ENCODE measurements at places on chromosomes 3 and 15.

GRCh38 chr3:16665282-16665741 lies 60.1 kb upstream of the DAZL start:
- no peak for DNase-seq

DNA sequence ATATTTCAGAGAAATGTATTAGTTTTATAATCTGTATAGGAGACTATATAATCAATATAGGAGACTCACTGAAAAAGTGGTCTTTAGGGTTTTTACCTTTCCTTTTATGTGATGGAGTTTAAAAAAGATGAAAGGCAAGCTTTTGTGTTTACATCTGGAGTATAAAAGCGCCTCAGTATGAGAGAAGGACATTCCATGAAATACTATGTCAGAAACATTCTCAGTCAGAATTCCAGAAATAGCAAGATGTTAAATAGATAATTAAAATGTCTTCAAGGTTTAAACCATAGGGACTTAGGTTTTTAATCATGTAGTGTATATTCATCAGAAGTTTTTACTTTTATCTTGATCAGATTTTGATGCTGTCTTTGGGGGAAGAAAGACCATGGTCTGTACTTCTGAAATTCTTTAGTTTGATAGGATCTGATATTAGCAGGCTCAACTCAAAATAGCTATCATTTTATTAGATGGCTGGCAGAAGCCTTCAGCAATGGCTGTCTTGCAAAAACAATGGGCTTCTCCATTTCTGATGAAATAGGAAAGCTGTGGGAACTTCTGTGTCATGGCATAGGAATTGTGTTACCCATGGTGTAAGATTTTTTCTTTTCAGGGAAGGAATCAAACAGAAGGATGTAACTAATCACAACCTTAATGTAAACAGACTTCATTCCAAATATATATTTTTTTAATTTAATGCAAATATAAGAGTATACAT lies 209.6 kb upstream of the PLSCR5 start:
- DNase-seq = no peak

DNA sequence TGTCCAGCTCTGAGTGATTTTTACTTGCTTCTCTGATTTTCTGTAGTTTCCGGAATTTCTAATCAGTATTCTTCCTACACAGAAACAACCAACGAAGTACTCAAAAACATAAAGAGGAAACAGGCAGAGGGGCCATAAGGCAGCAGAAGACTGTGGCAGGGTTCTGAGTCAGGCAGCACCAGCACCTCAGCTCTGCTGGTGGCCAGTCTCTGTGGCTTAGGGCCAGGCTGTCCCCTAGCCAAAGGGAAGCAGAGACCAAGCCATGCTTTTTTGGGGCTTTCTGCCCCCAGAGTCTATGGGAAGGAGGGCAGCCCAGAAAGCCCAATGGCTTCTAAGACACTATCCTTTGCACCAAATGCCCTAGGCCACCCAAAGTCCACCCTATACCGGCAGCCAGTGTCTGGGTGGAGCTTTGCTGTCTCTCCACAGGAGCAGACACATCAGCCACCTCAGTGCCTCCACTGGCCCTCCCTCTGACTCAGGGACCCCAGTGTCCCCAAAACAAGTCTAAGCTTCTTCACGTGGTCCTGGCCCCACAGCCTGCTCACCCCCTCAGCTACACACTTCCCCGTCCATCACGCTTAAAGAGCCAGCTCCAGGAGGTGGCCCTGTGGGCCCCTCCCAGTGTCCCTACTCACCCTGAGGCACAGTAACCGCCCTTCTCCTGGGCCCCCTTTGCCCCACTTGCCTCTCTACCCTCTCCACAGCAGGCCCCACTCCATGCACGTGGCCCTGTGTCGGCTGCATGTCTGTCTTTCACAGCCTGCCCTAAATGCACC lies 46.2 kb downstream of the CCDC12 start:
- no peak for DNase-seq

- DNase-seq = no peak
These were observed 79.0 kb downstream of the NAALADL2 start for GRCh38 chr3:174938102-174938501.

- no peak for DNase-seq
These were observed 229.1 kb upstream of the ADAMTS9 start for GRCh38 chr3:64916937-64917336.

DNA sequence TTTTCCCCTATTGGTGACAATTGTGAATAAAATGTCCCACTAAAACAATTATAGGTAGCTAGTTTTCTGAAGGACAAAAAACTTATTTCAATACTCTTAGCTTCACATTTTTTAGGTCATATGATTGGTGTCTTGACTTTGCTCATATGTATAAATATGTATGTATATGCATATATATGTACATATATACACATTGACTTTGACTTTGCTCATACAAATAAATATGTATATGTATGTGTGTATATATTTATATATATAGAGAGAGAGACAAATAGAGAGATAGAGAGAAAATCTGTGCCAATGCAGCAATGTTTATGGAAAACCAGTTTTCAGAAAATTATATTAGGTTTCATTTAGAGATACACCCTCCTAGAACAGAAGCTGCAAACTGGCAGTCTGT lies 5.7 kb downstream of the MDFIC2 start:
- no peak for DNase-seq

GRCh38 chr15:95887666-95888390 lies 442.7 kb upstream of the NR2F2 start:
- DNase-seq = no peak

- DNase-seq = no peak
These were observed 843.4 kb upstream of the DPPA4 start for GRCh38 chr3:110180733-110181132.

DNA sequence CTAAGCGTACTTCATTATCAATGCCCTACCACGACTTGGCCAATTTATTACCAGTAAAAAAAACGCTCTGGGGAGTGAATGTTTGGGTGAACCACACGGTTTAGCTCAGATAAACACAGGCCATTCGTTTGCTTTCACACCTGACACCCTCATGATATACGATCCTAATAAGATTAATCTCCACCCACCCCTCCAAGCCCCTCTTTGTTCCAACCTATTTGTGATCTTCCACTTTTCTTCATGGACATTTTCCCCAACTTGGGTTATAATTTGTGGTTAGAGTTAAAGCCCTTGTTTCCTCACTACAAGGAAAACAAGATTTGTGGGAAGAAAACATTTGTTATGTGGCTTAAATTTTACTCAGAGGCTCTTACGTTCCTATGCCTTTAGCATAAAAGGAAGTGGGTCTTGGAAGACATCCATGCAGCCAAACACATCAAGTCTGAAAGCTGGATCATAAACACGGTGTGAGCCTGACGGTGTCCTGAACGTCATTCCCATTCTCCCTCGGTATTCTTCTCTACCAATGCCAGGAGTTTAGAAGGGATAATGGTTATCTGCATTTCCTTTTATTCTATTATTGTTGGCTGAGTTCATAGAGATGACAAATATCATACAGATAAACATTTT lies 518.9 kb downstream of the NR2F2 start:
- no peak for DNase-seq

GRCh38 chr15:50613600-50613999 lies 67.1 kb upstream of the USP50 start:
- DNase-seq = no peak

- DNase-seq = no peak
These were observed 9.0 kb downstream of the ARPP21 start for GRCh38 chr3:35648347-35648746.

- no peak for DNase-seq
These were observed 10.5 kb downstream of the LRRK1 start for GRCh38 chr15:100929641-100930042.

DNA sequence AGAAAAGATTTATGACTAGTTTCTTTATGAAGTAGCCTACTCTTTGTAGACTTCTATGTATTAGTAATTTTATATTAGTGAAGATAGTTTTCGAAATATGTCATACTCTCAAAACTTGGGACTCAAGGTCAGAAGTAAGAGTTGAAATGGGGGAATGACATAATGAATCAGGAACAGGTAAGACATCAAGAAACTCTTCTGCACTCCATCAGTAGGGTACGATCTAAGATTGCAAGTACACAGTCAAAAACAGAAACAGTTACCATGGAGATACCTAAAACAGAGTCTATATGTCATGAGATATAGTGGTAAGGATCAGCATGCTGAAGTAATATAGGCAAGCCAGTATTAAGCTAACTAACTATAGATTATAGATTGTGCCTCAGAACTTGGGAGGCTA lies 187.0 kb upstream of the MLF1 start:
- no peak for DNase-seq

GRCh38 chr3:51997935-51998596 lies 2.4 kb upstream of the RPL29 start:
- DNase-seq = no peak

GRCh38 chr3:14376348-14377043 lies 25.9 kb upstream of the SLC6A6 start:
- DNase-seq = no peak

- DNase-seq = no peak
These were observed 66.9 kb downstream of the KCNAB1 start for GRCh38 chr3:156187146-156187769.

DNA sequence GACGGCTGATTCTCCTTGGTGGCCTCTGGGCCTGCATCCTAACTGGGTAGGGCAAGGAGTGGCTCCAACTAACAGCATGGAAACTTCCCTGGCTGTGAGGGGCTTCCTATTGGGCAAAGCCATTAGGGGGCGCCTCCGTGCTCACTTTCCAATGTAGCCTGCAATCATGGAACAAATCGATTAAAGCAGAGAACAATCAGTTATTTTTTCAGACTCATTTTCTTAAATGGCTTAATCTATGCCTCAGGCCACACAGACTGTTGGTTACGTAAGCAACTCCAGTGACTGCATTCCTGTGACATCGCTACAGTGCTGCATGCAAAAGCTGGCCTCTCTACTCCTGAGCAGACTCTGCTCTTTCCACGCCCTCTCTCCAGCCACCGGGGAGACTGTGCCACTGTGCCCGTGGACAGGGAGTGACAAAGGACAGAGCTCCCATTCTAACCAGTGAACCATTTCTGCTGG lies 278.9 kb downstream of the KLF13 start:
- DNase-seq = no peak

- DNase-seq = no peak
These were observed 682.6 kb downstream of the ROBO1 start for GRCh38 chr3:79085171-79085570.

DNA sequence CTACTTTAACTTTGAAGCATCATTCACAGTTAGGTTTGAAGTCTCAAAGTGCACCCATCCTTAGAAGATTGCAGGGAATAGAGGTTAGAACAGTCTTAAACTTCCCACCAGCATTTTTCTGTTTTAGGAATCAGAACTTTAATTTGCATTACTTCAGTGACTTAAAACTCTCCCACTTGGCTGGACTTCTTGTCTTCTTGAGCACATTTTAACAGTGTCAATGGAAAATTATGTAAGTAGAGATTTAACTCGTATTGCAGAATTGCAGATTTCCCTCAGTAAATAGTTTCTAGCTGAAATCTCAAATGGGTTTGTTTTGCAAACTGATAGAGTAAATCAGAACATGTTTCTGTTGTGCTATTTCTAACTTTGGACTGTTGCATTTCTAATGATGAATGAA lies 369.6 kb downstream of the OTOL1 start:
- DNase-seq = no peak

DNA sequence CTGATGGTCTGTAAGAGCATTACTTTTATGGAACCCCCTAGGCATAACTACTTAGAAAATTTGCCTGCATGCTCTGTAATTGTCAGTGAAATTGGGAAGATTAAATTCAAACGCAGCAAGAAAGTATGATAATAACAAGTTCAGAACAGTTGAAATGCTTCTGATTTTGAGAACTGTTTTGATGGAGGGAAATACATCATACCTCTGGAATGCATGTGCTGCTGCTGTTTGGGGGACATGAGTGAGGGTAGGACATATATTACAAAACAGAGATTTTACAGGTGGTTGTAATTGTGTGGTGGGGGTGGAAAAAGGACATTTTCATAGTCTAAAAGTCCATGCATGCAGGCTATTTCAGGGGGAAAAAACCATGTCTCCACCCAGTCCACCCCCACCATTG lies 135.0 kb upstream of the DPH6 start:
- no peak for DNase-seq

GRCh38 chr15:67564021-67564967 lies 21.8 kb downstream of the MAP2K5 start:
- no peak for DNase-seq

DNA sequence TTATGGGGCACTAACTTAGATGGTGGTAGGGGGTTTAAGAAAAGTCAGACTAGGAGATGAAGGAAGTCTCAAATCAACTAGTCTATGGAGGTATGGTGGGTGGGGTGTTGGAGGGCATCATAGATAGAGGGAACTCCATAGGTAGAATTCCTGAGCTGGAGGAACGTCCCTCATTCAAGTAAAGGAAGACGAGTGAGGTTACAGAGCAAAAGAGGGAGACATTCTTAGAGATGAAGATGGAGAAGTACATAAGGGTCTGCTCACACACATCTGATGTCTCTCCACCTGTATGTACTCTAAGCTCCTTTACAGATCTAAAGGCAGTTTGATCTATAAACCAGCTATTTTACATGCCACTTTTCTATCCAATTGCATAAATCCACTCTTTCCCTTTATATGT lies 1.4 kb downstream of the PLSCR1 start:
- DNase-seq = no peak

- DNase-seq = no peak
These were observed 3.2 kb downstream of the PTPRG start for GRCh38 chr3:61564395-61565059.

All from T follicular helper cell (primary cell).